Airway epithelial cell (primary cell): ENCODE measurements at places on chromosomes 16 and 17. TPM values are rescaled to one million over a fixed set of nuclear protein-coding genes. Genes with fewer than 3 reads are reported as not detected.

The PITPNC1 gene
- 13.3 and 13.8 TPM in 2 replicates for total RNA-seq

The NDRG4 gene
- 3.5 and 7.8 TPM in 2 replicates for total RNA-seq

The HEATR9 gene
- not detected in 2 replicates for total RNA-seq

The CLEC3A gene
- total RNA-seq = not detected in 2 replicates

The GSPT1 gene
- 86.2 and 108 TPM in 2 replicates for total RNA-seq

The KRTAP3-2 gene
- not detected in 2 replicates for total RNA-seq

The TBC1D3D gene
- total RNA-seq = not detected in 2 replicates

The AIPL1 gene
- not detected in 2 replicates for total RNA-seq

The ICAM2 gene
- 0.21 TPM in 1 of 2 replicates, not detected in the other for total RNA-seq

The GRAP gene
- 0.05 and 0.07 TPM in 2 replicates for total RNA-seq

The ABAT gene
- 5.9 and 9.3 TPM in 2 replicates for total RNA-seq

The RNF222 gene
- 1.4 and 2.2 TPM in 2 replicates for total RNA-seq

The RBFOX1 gene
- not detected in 2 replicates for total RNA-seq

The CIAO3 gene
- total RNA-seq = 24.1 and 35.5 TPM in 2 replicates

The SMARCE1 gene
- total RNA-seq = 81.3 and 87.2 TPM in 2 replicates

The ADAP2 gene
- 6.6 and 6.8 TPM in 2 replicates for total RNA-seq

The SHPK gene
- total RNA-seq = 13.9 and 17.6 TPM in 2 replicates
